ENCODE measurements at places on chromosomes 2 and 18. TPM values are rescaled to one million over a fixed set of nuclear protein-coding genes. Genes with fewer than 3 reads are reported as not detected.

CTNNA2 gene
- 11.3 TPM for total RNA-seq

SIX3 gene
- total RNA-seq, result not detected

PID1 gene
- total RNA-seq, result 4.0 TPM

ERFE gene
- total RNA-seq, result 3.3 TPM

MYOM1 gene
- total RNA-seq, result 0.38 TPM

VIL1 gene
- 9.2 TPM for total RNA-seq

STON1 gene
- 14.9 TPM for total RNA-seq

SAG gene
- not detected for total RNA-seq

FAM228A gene
- 0.12 TPM for total RNA-seq

POTEJ gene
- not detected for total RNA-seq

GRCh38 chr2:109058191-109058632 lies 69.2 kb upstream of the EDAR start:
- H3K27me3 ChIP-seq, result no peaks in the 10 kb centered on the region
- H3K4me3 ChIP-seq, result no peak overlapping the region
- no peak overlapping the region for H3K27ac ChIP-seq
- no peaks in the 10 kb centered on the region for H3K36me3 ChIP-seq
- no peak for DNase-seq
- H3K4me1 ChIP-seq, result no peaks in the 10 kb centered on the region

GRCh38 chr2:180385601-180386201 lies 378.6 kb upstream of the CWC22 start:
- no peaks in the 10 kb centered on the region for H3K4me1 ChIP-seq
- no peak for DNase-seq
- no peak overlapping the region for H3K27ac ChIP-seq
- H3K4me3 ChIP-seq, result no peak overlapping the region
- H3K36me3 ChIP-seq, result no peaks in the 10 kb centered on the region

GRCh38 chr18:32259553-32259952 lies 69.7 kb downstream of the MEP1B start:
- H3K4me1 ChIP-seq, result no peaks in the 10 kb centered on the region
- H3K36me3 ChIP-seq, result no peaks in the 10 kb centered on the region
- no peak overlapping the region for H3K4me3 ChIP-seq
- no peak for DNase-seq
- H3K27ac ChIP-seq, result no peak overlapping the region

DNA sequence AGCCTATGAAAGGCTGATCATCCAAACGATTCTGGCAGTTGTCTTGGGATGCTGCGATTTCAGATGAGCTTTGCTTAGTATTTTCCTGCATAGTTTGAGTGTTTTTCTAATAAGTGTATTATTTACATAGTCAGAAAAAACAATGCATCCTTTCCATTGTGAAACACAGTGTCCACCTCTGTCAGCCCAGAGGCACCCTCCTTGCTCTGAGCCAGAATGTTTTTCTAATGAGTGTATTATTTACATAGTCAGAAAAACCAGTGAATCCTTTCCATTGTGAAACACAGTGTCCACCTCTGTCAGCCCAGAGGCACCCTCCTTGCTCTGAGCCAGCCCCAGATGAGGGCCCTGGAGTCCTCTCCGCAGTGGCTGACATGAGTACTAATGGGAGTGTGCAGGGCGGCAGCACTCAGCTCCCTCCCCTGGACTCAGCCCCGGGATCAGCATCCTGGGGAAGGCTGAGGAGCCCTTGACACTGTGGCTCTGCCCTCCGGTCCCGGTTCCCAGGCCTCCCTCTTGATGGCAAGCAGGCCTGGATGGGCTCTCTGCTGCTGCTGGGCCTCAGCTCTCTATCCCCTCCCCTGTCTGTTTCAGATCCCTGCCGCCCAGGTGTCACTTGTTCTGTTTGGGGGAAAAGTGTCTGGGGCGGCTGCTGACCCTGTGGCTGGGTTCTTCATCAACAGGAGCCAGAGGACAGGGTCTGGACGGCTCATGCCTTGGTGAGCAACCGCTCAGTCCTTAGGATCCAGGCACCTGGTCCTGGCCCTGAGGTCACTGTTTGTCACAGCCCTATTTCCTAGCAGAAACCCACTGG lies 5.9 kb downstream of the MFSD2B start:
- H3K4me3 ChIP-seq, result no peak overlapping the region
- no peaks in the 10 kb centered on the region for H3K36me3 ChIP-seq
- H3K4me1 ChIP-seq, result peaks cover 12% of the 10 kb centered on the region
- H3K27ac ChIP-seq, result peak overlapping the region; percentile 39

DNA sequence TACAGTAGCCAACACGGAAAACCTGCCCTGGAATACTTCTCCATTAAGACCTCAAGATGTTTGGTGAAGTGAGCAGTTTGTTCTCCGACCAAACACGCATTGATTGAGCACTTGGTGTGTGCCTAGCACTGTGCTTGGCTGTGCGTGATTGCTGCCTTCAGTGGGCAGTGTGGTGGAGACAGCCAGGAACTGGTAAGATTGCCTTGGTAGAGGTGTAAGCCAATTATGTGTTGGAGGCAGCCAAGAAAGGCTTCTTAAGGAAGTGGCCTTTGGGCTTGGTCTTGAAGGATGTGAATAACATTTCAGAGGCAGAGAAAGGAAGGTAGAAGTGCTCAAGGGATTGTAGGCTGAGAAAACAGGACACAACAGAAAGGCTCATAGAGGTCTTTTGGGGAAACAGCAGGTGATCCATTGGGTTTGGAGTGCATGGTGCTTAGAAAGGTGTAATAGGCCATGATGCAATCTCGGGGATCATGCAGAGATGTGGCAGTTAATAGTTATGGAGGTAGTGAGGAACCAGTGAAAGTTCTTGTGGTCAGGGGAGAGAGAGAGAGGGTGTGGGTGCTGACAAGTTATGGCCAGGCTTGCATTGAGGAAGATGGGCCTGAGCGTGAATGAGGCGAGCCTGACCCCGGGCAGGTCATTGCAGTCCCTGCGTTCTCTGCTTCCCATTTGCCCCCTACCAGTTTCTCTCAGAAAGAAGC lies 6.3 kb downstream of the B3GNT2 start:
- DNase-seq, result no peak
- no peaks in the 10 kb centered on the region for H3K36me3 ChIP-seq
- H3K27me3 ChIP-seq, result no peaks in the 10 kb centered on the region

DNA sequence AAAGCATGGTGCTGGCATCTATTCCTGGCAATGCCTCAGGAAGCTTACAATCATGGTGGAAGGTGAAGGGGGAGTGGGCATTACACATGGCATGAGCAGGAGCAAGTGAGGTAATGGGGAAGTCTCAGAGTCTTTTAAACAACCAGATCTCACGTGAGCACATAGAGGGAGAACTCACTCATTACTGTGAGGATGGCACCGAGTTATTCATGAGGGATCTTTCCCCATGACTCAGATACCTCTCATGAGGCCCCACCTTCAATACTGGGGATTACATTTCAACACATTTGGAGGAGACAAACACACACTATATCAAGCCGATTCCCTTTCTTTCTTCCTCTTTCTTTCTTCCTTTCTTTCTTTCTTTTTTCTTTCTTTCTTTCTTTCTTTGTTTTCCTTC lies 47.9 kb upstream of the FANCL start:
- 0 out of 2 replicates have a peak, but pooled peaks cover 4% of the 10 kb centered on the region for H3K4me1 ChIP-seq
- no peaks in the 10 kb centered on the region for H3K36me3 ChIP-seq
- no peak overlapping the region for H3K4me3 ChIP-seq
- no peaks in the 10 kb centered on the region for H3K27me3 ChIP-seq
- no peak for DNase-seq
- H3K27ac ChIP-seq, result no peak overlapping the region

DNA sequence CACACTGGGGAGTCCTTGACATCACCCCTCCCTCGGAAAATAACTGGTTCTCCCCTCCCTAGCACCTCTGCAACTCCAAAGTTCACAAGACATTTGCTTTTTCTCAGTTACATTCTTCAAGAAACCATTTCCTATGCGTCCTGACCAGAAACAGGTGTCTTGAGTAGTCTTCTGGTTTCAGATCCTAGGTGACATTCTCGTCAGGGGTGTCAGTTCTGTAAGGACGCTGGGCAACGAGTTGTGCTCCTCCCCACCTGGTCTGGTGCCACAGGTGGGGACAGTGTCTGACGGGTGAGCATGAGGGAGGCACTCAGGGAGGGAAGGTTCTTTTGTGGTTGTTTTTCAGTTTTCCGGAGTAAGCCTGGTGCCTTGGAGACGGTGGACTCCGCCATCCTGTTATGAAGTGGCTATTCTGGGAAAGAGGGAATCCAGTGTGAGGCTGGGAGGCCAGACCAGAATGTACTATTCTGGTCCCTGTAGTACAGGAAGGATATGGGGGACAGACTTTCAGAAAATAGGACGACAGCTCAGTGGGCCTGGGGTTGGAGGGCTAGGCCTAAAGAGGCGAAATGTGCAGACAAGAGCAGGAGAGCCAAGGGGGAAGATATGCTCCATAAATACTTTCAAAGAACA lies 50.6 kb downstream of the EPAS1 start:
- no peaks in the 10 kb centered on the region for H3K36me3 ChIP-seq
- no peak for DNase-seq
- no peaks in the 10 kb centered on the region for H3K4me1 ChIP-seq

GRCh38 chr18:6521803-6522418 lies 107.2 kb upstream of the L3MBTL4 start:
- no peaks in the 10 kb centered on the region for H3K4me1 ChIP-seq
- no peak overlapping the region for H3K4me3 ChIP-seq
- no peaks in the 10 kb centered on the region for H3K27me3 ChIP-seq
- no peaks in the 10 kb centered on the region for H3K36me3 ChIP-seq
- DNase-seq, result peak; percentile 89

- no peak overlapping the region for H3K27ac ChIP-seq
- H3K36me3 ChIP-seq, result no peaks in the 10 kb centered on the region
- H3K27me3 ChIP-seq, result no peaks in the 10 kb centered on the region
- H3K4me1 ChIP-seq, result peaks cover 6% of the 10 kb centered on the region
- peak overlapping the region; percentile 55 for H3K4me3 ChIP-seq
These were observed 96.2 kb upstream of the ZNF532 start for GRCh38 chr18:58768293-58768974.

- H3K4me3 ChIP-seq, result no peak overlapping the region
- peaks cover 9% of the 10 kb centered on the region for H3K4me1 ChIP-seq
- no peak for DNase-seq
- no peaks in the 10 kb centered on the region for H3K27me3 ChIP-seq
- H3K36me3 ChIP-seq, result no peaks in the 10 kb centered on the region
- no peak overlapping the region for H3K27ac ChIP-seq
These were observed 409.4 kb downstream of the RIT2 start for GRCh38 chr18:42706029-42706608.

GRCh38 chr2:104952976-104953375 lies 84.9 kb upstream of the MRPS9 start:
- H3K4me1 ChIP-seq, result no peaks in the 10 kb centered on the region
- H3K27ac ChIP-seq, result no peak overlapping the region
- no peak for DNase-seq
- H3K36me3 ChIP-seq, result no peaks in the 10 kb centered on the region
- H3K4me3 ChIP-seq, result no peak overlapping the region

GRCh38 chr2:156333951-156334495 lies 1.5 kb upstream of the NR4A2 start:
- no peak overlapping the region for H3K27ac ChIP-seq
- H3K27me3 ChIP-seq, result peaks cover 63% of the 10 kb centered on the region
- H3K36me3 ChIP-seq, result no peaks in the 10 kb centered on the region
- DNase-seq, result peak; percentile 81
- H3K4me3 ChIP-seq, result peak overlapping the region; percentile 83

- no peak overlapping the region for H3K4me3 ChIP-seq
- H3K4me1 ChIP-seq, result no peaks in the 10 kb centered on the region
- H3K27me3 ChIP-seq, result no peaks in the 10 kb centered on the region
- no peak for DNase-seq
- no peaks in the 10 kb centered on the region for H3K36me3 ChIP-seq
- H3K27ac ChIP-seq, result no peak overlapping the region
These were observed 592.0 kb downstream of the LRRTM4 start for GRCh38 chr2:76930056-76930744.

- no peak overlapping the region for H3K27ac ChIP-seq
- 0 out of 2 replicates have a peak, but pooled peaks cover 3% of the 10 kb centered on the region for H3K36me3 ChIP-seq
- no peak overlapping the region for H3K4me3 ChIP-seq
These were observed 27.6 kb downstream of the BCL11A start for GRCh38 chr2:60525899-60526298.

DNA sequence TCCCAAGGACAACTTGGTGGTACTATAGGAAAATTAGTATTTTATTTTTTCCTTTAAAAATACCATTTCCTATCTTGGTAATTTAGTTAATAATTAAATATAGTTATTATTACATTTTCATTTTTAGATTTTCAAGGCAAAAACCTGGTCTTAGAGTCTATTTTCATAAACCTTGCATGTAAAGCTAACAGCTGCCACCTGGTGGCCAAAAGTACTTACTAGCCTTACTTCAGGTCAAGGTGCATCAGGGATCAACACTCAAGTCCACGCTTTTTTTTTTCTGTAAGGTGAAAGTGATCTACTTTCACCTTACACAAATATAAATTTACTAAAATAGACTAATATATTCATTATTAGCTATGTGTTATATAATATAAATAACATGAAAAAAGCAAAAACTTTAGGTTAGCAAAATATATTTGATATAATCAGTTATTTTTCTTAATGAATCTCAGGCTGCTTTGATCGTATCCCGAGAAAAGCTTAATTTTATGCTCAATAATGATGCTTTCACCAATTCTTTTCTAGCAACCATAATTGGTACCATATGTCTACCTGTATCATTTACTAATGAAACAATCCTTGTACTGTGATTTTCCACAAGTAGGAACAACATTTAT lies 62.5 kb downstream of the RELCH start:
- H3K27me3 ChIP-seq, result no peaks in the 10 kb centered on the region
- DNase-seq, result peak; percentile 91
- no peaks in the 10 kb centered on the region for H3K4me1 ChIP-seq
- H3K4me3 ChIP-seq, result no peak overlapping the region
- no peak overlapping the region for H3K27ac ChIP-seq

DNA sequence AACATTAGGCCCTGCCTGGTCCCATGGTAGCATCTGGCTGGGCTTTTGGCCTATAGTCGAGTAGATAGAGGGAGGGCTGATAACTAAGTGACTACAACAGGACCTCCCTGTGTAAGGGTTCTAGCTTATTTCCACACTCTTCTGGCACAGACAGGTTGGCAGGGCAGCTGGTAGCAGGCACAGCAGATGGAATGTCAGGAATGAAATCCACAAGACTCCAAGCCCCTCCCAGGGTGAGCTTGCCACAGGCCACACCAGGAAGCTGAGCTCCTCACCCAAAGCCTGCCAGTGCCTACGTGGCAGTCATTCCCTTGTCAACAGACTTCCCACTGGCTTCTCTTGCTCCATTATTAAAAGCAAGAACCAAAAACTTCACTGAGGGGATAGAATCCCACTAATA lies 20.7 kb upstream of the C1QL2 start:
- no peaks in the 10 kb centered on the region for H3K27me3 ChIP-seq
- no peak overlapping the region for H3K27ac ChIP-seq
- no peaks in the 10 kb centered on the region for H3K36me3 ChIP-seq
- DNase-seq, result no peak

GRCh38 chr2:237652181-237652580 lies 24.8 kb downstream of the LRRFIP1 start:
- no peak overlapping the region for H3K27ac ChIP-seq
- H3K36me3 ChIP-seq, result 0 out of 2 replicates have a peak, but pooled peaks cover 3% of the 10 kb centered on the region
- no peaks in the 10 kb centered on the region for H3K27me3 ChIP-seq
- H3K4me1 ChIP-seq, result no peaks in the 10 kb centered on the region
- no peak overlapping the region for H3K4me3 ChIP-seq

DNA sequence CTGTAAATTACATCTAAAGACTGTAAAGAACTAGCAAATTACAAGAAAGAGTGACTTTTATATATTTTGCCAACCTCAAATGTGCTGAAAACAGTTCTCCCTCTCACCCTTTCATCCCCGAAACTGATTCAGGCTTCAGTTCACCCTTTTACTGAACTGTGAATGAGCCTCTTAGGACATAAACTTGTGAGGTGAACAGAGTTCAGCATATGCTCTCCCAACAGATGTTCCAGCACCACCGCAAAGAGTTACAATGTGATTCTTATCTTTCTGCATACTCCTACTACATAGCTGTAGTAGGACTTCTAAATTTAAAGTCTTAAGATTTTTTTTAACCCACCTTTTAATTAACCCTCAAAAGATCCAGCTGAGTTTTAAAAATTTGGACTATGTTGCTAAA lies 1.2 kb upstream of the ZCCHC2 start:
- H3K4me1 ChIP-seq, result peaks cover 14% of the 10 kb centered on the region
- no peak for DNase-seq
- H3K36me3 ChIP-seq, result no peaks in the 10 kb centered on the region
- no peak overlapping the region for H3K27ac ChIP-seq
